Stimulated activated CD4-positive, alpha-beta T cell treated with anti-CD3 and anti-CD28 coated beads, Interleukin-1b, Interleukin-23, amount 100 ng/mL, for 48 hours (primary cell): ENCODE measurements at places on chromosomes 16 and 17.

GRCh38 chr16:81266680-81267095, 28.2 kb downstream of the BCO1 start:
- DNase-seq = peak; percentile 27

DNA sequence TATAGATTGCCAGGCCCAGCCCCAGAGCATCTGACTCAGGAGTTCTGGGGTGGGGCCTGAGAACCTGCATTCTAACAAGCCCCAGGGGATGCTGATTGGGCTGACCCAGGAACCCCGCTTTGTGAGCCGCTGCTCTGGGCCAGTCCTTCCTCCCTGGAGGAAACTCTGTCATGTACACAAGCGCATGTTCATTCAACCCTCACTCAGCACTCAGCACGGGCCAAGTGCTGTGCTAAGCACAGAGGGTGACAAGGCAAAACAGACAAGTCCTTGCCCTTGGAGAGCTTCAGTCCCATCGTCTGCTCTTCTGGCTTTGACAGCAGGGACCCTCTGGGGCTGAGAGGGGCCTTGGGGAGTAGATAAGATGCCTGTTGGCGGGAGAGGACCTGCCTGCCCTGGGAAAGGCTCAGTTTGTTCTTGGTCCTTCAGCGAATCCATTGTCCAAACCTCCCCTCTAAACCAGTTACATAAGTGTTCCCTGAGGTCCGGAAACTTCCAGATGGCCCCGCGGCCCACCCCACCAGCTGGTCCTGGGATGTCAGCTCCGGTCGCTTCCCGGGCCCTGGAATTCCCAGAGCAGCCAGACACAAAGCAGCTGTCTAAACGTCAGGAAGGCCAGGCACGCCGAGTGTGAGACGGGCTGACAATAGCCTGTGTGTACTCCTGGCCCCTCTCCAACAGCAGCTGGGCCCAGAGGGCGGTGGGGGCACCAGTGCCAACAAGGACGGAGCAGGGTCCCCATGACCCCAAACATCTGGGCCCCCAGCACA, 88.8 kb downstream of the ZDHHC7 start:
- no peak for DNase-seq

- DNase-seq = no peak
These were observed 18.2 kb upstream of the TBX21 start for GRCh38 chr17:47714773-47715396.

DNA sequence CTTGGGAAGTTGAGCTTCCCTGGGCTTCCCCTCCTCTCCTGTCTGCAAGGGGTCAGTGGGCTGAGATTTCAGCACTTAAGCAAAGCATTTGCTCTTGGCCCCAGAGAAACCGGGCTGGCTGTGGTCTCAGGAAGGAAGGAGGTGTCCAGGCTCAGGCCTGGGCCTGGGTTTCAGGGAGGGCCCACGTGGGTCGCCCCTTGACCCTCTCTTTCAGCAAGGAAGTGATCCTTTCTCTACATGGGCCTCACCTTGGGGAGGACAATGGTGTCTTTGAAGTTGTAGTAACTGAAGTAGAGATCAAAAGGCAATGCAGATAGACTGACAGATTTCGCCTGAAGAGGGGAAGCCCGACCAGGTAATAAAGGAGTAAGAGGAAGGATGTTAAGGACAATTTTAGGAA, 2.7 kb downstream of the NOD2 start:
- no peak for DNase-seq

DNA sequence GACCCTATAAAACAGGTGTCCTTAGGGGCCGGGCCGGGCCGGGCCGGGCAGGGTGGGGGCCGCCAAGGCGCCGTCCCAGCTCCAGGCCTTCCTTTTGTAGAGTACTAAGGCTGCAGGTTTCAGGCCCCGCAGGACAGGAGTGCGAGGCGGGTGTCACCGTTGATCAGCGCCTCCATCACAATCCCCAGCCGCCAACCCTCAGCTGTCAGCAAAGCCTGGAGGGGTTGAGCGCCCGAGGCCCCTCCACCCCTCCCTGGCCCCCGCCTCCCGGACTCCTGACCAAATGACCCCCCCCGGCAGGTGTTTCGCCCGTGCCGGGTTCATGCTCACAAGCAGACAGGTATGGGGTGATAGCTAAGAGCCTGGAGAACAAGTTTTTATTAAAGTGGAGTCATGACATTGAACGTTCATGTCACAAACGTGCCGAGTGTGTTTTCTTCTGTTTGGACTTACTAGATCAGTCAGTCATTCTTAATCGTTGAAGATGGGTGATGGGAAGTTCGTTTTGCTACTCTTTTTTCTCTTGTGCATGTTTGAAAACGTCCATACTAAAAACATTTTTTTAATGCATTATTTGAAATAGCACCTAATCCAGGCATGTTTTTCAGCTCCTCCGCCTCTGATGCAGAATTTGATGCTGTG, 534 bp downstream of the ARL2BP start:
- DNase-seq = no peak

DNA sequence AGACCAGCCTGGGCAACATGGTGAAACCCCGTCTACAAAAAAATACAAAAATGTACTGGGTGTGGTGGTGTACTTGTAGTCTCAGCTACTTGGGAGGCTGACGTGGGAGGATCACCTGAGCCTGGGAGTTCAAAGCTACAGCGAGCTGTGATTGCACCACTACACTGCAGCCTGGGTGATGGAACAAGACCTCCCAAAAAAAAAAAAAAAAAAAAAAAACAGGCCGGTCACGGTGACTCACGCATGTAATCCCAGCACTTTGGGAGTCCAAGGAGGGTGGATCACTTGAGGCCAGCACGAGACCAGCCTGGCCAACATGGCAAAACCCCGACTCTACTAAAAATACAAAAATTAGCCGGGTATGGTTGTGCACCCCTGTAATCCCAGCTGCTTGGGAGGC, 12.7 kb upstream of the APPBP2 start:
- no peak for DNase-seq

GRCh38 chr17:48427598-48427997, 2.4 kb downstream of the SKAP1 start:
- peak; percentile 72 for DNase-seq

DNA sequence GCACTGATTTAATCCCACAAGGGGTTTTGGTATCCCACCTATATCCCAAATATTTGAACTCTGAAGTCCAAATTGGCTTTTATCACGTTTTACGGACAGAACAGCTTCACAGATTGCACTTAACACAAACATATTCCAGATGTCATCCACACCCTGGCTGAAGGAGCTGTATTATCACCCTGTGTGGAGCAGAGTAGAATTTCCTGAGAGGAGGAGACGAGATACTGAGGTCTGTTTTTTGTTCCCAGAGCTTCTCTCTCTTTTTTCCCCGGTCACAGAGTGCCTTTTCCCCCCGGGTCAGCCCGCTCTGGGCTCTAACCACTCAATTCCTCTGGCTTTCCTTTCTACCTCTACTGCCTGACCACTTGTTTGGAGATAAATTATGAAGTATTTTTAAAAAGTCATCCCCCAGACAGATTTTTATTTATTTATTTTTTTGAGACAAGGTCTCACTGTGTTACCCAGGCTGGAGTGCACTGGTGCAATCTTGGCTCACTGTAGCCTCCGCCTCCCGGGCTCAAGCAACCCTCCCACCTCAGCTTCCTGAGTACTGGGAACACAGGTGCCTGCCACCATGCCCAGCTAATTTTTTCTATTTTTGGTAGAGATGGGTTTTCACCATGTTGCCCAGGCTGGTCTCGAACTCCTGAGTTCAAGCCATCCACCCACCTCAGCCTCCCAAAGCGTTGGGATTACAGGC, 30.7 kb downstream of the DNAH2 start:
- DNase-seq = no peak
